Caudate nucleus (tissue), 63 donors: ENCODE measurements at places on chromosomes 7 and 10.

- no peak for DNase-seq
Observed at GRCh38 chr10:35907548-35907947, 265.5 kb upstream of the FZD8 start.

GRCh38 chr7:149865437-149865836 lies 8.3 kb upstream of the ATP6V0E2 start:
- no peak for DNase-seq

GRCh38 chr7:23093546-23093945 lies 12.0 kb upstream of the KLHL7 start:
- no peak for DNase-seq

DNA sequence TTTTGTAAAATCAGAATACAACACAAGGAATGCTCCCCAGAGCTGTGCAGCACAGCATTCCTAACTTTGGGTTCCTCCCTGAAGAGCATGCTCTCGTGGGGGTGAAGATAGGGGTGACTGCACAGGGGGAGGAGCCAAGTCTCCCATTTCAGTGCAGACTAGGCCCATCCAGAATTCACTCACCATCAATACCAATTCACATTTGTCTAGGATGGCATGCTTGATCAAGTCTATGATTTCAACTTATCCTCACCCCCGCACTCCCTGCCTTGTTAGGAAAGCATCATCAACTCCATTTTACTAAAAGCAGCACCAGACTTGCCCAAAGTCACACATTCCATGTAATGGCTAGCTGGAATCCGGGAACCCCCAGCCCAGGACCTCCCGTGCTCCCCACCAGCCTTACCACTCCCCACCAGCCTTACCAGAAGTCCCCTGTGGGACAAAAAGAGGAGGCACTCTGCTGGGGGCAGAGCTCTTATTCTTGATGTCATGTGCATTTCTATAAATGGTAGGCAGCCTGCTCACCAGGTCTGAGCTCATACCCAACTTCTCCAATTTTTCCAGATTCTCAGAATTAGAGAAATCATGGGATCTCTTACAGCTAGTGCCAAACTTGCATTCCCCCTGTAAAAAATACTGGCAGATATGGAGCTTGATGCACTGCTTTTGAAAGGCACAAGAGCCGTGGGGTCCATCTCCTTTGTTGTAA lies 6.2 kb downstream of the PARP12 start:
- no peak for DNase-seq

DNA sequence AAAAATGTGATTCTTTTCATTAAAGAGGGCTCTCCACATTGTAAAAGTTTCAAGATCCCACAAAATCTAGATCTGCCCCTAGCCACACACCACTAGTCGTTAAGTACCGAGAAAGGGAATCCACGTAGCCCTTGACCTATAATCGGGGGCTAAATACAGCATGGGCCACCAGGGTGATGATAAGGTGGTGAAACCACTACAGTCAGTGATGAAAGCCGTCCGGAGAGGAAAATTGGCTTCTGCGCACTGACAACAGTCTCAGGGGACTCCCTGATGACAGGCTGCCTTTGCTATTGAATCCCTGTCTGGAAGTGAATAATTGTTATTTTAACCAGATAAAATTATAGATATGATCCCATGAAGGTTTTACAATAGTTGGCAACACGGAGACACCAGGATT lies 4.6 kb downstream of the TECTB start:
- no peak for DNase-seq

GRCh38 chr7:130275826-130276297 lies 9.2 kb downstream of the CPA2 start:
- DNase-seq, result no peak

DNA sequence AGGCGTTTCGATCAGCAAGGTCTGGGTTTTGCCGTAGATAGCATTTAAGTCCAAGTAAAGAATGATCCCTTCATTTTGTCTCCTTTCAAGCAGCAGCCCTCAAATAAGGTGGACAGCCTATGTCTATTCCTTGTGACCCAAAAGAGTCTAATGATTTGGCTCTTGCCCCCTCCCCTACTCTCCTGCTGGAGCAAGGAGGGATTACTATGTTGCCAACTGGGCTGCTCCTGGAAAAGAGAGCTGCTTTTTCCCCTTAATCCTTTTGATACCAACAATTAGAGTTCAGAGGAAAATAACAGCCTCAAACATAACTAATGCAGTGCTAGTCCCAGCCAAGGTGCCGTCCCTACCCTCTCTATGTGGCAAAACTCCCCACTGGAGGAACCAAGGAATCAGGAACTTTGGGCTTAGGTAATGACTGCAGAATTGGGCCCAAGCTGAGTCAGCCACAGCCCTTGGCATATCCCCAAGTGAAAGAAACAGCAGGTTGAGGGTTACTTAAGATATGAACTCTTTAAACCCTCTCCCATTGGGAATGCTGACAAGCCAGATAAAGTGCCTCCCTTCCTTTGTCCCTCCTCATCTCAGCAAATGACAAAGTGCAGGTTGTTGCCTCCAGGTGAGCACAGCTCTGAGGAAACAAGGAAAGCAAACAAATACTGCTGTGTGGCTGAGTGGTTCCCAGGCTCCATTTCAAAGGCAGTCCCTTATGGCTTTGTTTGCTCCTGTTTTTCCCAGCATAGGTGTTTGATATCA lies 643.7 kb downstream of the INHBA start:
- DNase-seq, result no peak

DNA sequence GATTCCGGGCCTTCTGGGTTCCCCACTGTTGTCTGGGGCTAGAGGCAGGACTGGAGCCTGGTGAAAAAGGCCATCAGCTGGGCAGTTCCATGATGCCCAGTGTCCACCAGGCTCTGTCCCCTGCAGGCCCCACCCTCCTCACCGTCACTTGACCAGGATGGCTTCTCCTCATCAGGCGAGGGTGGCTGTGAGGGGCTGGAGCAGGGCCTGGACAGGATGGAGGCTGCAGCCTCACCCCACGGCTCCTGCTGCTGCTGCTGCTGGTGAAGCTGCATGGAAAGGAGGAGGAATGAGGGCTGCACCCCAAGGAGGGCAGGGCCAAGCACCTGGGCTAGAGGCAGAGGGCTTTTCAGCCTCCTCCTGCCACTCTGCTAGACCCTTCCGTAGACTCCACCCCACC lies 8.3 kb downstream of the ATG9B start:
- DNase-seq, result no peak

- no peak for DNase-seq
Observed at GRCh38 chr10:97570789-97571471, 1.6 kb upstream of the ANKRD2 start.

DNA sequence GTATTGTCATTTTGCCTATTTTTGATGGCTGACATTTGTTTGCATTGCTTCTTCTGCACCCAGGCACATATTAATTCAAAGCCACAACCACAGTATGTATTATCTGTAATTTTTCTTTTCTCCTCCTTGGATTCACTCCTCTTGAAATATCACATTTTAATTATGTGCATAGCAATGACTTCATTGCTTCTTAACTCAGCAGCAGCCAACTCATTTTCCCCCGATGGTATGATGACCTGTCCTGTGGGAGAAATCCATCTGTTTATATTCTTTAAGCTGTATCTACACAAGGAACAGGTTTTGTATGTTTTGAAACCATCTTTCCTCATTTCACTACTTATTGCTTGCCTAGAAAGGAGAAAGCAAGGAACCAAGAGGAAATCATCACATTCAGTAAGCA lies 588.8 kb downstream of the INHBA start:
- DNase-seq, result no peak

- DNase-seq, result no peak
Observed at GRCh38 chr7:20290505-20291111, 40.1 kb upstream of the ITGB8 start.

- no peak for DNase-seq
Observed at GRCh38 chr10:85293483-85293882, 965.1 kb downstream of the CCSER2 start.

GRCh38 chr10:11882646-11883375 lies 59.7 kb downstream of the PROSER2 start:
- no peak for DNase-seq

DNA sequence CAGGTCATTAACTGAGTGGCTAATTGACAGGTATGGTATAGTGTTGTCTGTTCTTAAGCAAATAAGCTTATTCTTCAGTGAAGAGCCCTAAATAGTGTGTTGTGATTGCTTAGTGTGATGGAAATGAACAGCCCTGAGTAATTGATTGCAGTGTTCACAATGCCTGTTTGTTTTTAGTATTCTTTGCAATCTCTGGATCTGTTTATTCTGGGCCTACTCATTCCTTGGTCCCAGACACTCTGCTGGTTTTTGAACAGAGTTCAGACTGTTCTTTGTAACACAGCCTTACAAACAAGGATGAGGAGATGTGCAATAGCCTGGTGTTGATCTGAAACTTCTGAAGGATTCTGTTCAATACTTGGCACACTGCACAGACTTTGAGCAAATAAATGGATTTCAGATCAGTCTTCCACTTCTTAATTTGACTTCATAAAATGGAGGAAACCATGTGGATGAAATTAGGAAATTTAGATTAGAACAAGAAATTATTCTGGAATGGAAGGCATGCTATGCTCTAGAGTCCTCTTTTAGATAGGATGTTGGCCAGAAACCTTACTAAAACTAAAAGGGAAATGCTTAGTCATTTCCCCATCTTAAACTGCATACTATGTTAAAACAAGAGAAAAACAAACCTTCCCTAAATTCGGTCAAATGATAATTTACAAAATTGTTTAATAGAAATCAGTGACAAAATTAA lies 444.2 kb upstream of the SEMA3D start:
- no peak for DNase-seq

GRCh38 chr7:38374507-38374906 lies 101.1 kb upstream of the TARP start:
- DNase-seq, result no peak

- DNase-seq, result no peak
Observed at GRCh38 chr7:127514499-127514898, 70.9 kb downstream of the GCC1 start.

DNA sequence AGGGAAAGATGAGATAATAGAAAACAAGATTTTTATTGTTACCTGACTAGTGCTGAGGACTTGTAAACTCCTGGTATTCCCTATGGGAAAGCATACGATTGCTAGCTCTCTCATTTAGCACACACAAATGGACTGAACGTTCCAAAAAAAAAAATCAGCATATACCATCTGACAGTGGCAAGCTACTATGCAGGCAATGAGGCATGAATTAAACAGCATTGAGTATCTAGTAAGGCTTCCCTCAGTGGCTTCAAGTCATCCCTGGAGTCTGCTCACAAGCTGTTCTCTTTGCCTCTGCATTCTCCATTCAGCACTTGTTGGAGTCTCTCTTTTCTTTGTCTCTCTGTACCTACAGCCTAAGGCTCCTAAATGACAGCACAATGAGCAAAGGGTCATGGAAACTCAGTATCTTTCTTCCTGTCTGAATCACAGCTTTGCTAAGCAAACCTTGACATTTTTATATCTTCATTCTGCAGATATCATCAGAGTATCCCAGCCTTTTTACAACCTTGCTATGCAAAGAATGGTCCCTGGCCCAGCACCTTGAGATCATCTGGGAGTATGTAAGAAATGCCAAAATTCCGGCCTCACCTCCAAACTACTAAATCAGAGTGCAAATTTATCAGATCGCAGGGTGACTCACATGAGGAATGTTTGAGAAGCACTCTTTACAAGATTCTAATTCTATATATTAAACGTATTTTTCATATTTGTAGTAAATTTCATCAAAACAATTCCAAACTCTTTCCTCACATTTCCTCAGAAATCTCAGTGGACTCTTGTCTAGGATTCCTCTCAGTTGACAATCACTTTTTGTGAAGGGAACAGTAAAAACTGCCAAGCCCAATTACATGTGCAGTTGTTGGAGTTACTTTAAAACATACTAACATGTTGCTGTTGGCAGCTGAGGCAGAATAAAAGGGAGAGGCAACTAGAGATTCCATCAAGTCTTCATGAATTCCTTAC lies 10.8 kb upstream of the LIPA start:
- no peak for DNase-seq

DNA sequence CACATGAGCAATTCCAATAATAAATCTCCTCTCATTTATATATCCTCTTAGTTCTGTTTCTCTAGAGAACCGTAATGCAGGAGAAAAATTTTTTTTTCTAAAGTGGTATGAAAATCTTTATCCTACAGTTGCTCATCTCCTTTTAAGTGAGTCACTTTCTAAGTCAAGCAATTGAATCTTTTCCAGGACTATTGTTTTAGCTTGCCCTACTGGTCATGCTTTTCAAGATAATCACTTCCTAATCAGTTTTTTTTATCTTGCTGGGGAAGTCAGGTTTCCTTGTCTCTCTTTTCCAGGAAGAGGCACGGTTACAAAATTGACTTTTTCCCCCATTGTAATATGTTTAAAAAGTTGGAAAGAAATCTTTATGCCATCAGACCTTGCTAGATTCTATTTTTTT lies 44.0 kb downstream of the INPP5F start:
- no peak for DNase-seq
